NCI-H2107 (cell line): ENCODE measurements at places on chromosomes 6 and 20.

GRCh38 chr6:127547215-127547614 is 28.1 kb upstream of the MTCL3 start:
- no peak for DNase-seq

DNA sequence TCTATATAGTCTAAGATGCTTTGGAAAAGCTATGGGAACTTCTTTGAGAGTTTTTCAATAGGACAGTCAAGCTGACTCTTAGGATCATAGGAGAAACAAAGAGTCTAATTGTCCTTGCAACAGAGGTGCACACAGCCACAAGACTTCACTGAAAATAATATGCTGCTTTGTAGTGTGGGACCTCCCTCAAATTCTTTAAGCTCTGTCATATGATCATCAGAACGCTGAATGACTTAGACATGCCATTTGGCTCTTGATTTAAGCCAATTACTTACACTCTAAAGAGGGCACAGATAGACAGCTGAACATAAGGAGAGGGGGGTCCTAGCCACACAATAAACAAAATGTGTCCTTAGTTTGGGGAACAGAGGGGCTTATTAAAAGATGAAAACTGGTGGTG is 818.7 kb upstream of the GJE1 start:
- DNase-seq: no peak

DNA sequence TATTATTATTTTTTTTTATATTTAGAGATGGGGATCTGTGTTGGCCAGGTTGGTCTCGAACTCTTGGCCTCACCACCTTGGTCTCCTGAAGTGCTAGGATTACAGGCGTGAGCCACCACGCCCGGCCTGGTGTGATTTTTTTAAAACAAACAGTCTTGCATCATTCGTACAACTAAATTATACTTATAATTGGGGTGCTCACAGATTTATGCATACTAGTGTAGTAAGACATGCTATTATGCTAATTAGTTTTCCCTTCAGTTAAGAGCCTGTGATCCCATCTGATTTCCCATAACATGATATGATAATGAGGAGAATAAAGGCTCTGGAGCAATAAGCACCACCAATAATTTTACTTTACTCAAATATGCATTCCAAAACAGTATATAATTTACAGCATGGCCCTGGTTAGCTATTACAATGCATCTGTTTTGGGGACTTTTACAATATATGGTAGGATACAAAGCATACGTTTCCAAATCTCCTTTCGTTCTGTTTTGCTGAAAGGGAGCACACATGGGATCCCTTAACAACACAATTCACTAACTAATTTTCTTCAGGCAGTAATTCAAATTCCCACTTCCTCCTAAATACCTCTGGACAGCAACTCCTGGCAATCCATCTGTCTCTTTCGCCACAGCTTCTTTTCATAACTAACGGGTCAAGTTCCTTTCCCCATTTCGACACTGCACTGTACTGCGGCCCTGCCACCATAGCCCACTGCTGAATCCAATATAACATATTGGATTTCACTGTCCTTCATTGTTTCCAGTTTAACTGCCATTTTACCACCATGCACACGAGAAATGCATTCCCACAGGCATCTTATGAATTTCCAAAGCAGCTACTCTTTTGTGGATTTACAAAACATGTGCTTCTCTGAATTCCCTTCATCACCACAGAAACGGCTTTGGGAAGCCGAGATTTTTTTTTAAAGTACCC is 1.7 kb downstream of the NUDT3 start:
- DNase-seq: no peak

DNA sequence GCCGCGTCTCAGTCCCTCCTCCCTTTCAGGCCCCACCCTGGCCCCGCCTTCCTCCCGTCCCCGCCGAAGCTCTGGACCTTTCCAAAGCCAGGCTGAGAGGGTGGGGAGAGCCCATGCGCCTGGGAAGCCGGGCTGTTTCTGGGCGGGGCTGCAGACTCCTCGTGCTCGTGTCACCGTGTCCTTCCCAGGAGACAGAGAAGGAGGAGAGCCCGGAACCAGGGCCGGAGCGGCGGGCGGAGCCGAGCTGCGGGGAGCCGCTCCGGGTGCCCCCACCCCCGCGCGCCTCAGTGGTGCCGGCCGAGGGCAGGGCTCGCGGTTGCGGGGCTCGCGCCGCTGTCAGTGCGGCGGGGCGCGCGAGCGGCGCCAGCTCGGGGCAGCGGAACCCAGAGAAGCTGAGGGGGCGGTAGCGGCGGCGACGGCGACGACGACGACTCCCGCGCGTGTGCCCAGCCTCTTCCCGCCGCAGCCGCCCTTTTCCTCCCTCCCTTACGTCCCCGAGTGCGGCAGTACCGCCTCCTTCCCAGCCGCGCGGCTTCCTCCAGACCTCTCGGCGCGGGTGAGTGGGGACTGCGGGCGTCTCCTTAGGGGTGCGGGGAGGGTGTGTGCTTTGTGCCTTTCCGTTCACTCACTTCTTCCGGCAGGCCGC is at the start of gene RALY:
TSS of gene RALY (plus strand) at position 336 of the 646 bp plus-strand sequence. CDS start 78,164 bp downstream, outside the sequence.
- peak; percentile 83 for DNase-seq

DNA sequence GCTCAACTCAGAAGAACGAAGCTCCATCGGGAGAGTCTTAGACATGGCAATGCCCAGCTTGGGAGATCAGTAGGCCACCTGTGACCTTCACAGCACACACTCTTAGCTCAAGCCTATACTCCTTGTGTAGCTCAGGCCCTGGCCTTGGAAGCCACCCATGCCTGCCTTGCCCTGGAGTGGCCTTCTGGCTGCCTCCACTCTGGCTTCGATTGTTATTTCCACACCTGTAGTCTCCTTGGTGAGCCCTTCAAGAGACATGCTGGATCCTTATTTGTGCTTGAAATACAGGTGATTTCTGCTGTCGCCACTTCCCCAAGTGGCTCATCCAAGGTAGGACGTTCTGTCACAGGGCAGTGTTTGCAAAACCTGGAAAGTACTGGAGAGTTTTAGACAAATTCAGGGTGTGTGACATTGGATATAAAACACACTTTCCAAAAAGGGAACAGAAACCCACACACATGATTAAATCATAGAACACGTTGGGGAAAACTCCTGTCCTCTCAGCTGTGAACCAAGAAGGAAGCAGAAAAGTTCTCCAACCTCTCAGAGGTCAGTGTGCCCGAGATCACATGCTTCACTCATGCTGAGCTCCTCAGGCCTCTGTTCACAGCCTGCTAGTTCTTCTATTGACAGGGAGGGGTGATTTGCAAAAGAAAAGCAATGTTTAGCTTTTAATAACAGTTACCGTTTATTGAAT is 391.8 kb downstream of the CDC5L start:
- no peak for DNase-seq

GRCh38 chr6:47520282-47520681 is 42.7 kb downstream of the CD2AP start:
- no peak for DNase-seq

- no peak for DNase-seq
Measured at GRCh38 chr6:43795421-43795820, 25.4 kb downstream of the VEGFA start.

GRCh38 chr6:69100772-69101171 is 465.7 kb downstream of the ADGRB3 start:
- DNase-seq: no peak

- no peak for DNase-seq
Measured at GRCh38 chr6:131692031-131692430, 9.2 kb downstream of the OR2A4 start.

GRCh38 chr6:107310362-107310761 is 149.0 kb downstream of the PDSS2 start:
- DNase-seq: no peak

DNA sequence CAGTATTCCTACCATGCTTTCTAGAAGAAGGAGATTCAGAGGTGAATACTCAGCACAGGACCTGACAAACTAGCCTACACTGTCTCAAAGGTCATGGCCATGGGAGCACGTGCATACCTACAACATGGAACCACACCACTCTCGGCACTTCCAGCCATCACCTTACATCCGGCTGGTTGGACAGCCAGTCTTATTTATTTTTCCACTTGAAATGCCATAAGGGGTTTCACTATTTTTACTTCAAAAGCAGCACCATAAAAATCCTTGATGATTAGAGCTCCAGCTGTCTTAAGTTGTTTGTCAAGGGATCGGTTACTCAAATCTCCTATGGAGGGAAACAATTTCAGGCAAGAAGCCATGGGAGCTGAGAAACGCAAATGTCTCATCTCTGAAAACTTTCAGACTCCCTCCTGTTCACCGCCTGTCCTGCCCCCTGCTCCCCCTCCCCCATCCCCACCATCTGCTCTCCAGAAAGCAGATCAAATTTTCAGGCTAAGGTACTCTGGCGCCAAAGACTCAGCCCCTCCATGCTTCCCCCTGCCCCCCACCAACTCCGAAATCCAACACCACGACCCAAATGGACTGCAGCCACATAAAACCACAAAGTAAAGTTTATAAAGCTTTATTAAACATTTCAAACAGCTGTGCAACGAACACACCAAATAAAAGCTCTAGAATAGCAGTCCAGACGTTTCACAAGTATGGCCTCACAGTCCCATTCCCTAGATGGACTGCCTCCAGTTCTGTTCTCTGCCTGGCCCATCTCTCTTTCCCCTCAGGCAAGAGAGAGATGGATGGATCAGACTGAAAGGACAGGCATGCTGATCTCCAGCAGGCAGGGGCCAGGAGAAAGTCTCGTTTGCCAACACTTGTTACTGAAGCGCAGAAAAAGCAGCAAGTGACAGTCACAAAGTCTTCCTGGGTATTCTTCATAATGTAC is 4.0 kb upstream of the NNAT start:
- no peak for DNase-seq

- DNase-seq: no peak
Measured at GRCh38 chr20:33576432-33577125, 85.5 kb upstream of the C20orf144 start.

DNA sequence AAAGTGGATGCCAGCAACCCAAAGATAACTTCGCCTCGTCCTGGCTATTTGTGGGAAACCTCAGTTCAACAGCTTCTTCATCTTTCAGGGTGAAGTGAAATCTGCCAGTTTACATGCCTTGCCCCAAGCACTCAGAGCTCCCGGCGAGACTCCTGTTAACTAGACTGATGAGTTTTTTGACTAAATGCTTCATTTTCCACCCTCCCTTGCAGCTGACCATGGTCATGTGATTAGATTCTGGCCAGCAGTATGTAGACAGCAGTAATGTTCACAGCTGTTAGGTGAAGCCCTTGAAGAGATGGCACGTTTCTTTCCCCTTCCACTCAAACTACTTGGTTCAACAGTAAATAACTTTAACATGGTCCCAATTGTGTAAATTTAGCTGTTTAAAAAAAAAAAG is 718.8 kb upstream of the FLRT3 start:
- DNase-seq: no peak

DNA sequence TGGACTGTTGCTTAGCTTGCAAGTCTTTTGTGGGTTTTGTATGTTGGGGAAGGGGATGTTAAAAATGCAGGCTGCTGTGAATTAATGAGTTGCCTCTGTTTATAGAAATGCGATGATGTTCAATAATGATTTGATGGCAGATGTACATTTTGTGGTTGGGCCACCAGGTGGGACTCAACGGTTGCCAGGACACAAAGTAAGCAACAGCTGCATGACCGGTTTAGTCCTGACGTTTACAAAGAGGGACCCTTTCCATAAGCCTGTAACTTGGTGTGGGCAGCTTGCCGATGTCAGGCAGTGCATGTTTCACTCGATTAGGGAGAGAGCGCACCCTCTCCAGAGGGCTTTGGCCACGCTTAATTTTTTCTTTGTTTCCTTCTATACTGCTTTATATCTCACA is 1.3 kb downstream of the BTBD3 start:
- no peak for DNase-seq

DNA sequence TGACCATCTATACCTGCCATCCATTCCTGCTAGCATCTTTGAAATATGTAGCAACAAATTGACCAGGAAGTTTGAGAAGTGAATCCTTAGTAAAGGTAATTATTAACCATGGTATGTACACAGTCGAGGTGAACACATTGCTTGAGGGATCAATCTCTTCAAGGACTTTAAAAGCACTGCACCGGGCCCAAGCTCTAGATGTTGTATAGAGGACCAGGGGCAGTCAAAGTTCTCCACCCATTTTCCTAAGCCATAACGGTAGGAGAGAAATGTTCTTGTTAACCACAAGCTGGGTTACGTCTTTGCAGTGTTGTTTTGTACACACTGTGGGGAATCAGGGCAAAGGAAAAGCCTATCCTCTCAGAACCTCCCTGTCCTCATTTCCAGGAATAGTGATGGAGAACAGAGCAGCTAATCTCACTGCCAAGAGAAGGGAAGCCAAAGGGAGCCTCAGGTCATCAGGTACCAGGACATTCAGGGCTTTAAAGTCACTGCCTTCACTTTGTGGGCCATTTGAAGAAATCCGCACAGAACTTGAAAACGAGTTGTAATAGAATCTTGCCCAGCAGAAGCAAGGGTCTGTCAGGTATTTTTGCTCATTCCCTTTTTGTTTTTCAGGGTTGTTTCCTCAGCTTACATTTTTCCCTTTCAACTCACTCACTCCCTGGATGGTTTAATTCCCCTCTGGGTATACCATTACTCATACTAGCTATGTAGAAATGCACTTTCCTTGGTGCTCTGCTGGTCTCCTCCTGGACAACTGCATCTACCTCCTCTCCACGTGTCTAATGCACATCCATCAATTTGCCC is 5.3 kb upstream of the PM20D2 start:
- no peak for DNase-seq

DNA sequence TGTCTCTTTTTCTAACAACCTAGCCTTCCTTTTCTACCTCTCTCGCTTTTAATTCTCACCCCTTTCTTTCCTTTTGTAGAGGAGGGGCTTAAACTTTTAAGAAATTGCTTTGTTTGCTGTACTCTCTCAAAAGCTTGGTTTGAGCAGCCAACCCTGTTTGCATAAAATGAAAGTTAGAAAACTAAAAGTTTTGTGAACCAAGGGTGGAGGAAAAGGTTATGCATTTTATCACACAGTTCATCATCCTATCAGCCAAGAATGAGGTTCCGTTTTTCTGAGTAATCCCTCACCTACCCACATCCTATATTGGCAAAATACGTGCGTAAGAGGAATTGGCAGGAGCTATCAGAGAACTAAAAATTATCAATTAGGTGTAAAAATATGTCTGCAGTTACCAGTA is 42.8 kb upstream of the LOC128125822 start:
- no peak for DNase-seq

GRCh38 chr6:22333802-22334201 is 37.0 kb upstream of the PRL start:
- no peak for DNase-seq

DNA sequence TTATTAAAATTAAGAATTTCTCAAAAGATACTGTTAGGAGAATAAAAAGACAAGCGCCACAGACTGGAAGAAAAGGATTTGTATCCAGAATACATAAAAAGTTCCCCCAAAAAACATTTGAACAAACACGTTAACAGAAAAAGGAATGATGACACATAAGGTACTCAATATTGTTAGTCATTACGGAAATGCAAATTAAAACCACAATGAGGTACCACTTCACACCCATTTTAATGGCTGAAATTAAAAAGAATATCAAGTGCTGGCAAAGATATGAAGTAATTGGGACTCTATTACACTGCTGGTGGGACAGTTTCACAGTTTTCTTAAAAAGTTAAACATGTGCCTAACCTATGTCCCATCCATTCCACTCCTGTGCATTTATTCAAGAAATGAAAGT is 51.4 kb downstream of the HECA start:
- DNase-seq: no peak

- no peak for DNase-seq
Measured at GRCh38 chr6:15763837-15764236, 101.0 kb upstream of the DTNBP1 start.

- no peak for DNase-seq
Measured at GRCh38 chr6:170076466-170077165, 214.3 kb downstream of the DLL1 start.
